Activated CD4-positive, alpha-beta T cell treated with anti-CD3 and anti-CD28 coated beads, Interleukin-2, amount 10 ng/mL, durations not matched to agents 7 days and 5 days (primary cell): ENCODE measurements at places on chromosomes 7 and 10. TPM values are rescaled to one million over a fixed set of nuclear protein-coding genes. Genes with fewer than 3 reads are reported as not detected.

Gene TSPAN12
- total RNA-seq: not detected

Gene ZNF365
- total RNA-seq: not detected

Gene ABCB4
- not detected for total RNA-seq

Gene GPR15LG
- not detected for total RNA-seq

Gene TEX47
- total RNA-seq: not detected

Gene ABCC2
- 1.3 TPM for total RNA-seq

Gene SPDYE2B
- total RNA-seq: not detected

Gene SCART1
- 3.7 TPM for total RNA-seq

Gene MMP21
- total RNA-seq: 0.10 TPM

Gene IGFBP3
- 4.1 TPM for total RNA-seq

Gene CPEB3
- 2.6 TPM for total RNA-seq

Gene TET1
- total RNA-seq: 3.7 TPM

DNA sequence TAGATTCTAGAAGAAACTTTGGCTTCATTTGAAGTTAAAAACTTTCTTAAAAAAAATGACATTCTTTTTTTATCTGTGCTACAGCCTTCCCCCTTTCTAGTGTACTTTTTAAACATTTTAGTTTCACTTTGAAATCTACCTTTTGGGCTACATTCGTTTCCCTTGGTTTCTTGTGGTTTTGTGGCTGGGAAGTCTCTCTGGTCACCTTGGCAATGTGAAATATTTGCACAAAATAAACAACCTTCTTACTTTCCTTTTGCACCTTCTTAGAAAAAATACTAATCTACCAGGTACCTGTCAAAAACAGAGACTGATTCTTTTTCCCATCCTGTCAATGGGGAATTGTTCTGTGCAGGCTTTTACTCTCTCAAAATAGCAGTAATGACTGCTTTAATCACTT is 350.2 kb downstream of the GATA3 start:
- peak; percentile 83 for DNase-seq

- DNase-seq: peak; percentile 72
Observed at GRCh38 chr10:12350167-12350872, 973 bp downstream of the CAMK1D start.

DNA sequence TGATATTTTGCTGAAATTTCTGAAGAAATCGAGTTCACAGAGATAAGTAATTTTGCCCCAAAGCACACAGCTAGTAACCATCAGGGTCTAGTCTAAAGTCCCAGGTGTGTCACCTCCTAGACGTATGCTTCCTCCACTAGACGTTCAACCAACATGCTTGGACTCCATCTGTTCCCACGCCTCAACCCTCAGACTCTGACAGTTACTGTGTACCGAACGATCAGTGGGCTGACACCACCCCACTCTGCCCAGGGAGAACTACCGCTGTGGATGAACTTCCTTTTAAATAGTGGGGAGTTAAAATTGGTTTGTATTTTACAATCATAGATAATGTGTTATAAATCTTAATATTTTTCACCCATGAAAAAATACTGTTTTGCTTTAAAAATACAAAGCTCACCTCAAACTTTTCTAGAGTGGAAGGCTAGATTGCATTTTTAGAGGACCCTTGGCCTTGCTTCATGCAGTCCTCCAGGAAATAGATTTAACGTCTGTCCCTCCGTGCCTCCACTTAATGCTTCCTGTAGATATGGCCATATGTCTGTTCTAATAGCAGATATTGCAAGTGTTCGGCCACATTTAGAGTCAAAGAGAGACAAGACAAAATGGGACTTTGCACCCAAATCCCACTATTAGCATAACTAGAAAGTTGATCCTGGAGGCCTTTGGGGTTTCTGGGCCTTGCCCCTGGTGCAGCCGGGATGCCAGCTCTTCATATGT is 91.4 kb upstream of the ZPBP start:
- DNase-seq: no peak

DNA sequence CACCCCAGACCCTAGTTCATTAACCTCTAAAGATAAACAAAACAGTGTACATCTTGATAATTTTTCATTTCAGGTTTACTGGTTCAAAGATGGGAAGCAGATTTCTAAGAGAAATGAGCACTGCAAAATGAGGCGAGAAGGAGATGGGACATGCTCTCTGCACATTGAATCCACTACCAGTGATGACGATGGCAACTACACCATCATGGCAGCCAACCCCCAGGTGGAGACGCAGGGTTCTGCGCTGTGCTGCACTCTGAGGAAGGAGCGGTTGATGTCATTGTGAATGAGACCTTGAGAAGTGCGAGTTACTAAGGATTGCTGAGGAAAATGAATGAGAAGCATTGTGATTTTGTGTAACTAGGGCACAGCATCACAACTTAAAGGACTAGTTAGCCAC is 37.6 kb downstream of the ATOH7 start:
- DNase-seq: no peak

DNA sequence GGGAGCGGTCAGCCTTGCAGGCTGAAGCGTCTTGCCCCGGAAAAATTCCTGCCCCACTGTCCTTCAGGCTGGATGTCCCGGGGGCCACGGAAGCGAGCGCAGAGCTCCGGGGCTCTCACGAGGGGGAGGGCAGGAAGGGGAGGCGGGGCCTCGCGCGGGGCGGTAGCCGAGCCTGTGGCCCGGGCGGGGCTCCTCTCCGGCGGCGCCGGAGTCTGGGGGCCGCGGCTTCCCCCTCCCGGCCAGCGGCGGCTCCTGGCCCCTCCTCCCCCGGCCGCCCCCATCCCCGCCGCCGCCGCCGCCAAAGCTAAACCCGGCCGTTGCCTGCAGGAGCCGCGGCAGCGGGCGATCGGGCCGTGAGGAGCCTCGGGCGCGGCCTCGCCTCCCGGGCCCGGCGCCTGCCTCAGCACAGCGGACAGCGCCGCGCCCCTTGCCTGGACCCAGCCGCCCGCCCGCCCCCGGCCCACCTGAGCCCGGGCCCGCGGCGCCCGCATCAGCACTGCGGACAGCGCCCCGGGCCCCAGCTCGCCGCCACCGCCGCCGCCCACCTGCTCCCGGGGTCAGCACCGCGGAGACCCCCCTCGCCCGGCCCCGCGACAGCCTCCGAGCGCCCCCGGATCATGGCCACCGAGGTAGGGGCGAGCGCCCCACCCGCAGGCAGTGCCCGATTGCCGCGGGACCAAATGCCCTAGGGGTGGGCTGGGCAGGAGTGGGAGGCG is at the start of gene GOLGA7B:
Gene GOLGA7B (plus strand): TSS at position 157 of the 716 bp plus-strand sequence. CDS start 461 bp downstream, at position 618.
- peak; percentile 71 for DNase-seq

DNA sequence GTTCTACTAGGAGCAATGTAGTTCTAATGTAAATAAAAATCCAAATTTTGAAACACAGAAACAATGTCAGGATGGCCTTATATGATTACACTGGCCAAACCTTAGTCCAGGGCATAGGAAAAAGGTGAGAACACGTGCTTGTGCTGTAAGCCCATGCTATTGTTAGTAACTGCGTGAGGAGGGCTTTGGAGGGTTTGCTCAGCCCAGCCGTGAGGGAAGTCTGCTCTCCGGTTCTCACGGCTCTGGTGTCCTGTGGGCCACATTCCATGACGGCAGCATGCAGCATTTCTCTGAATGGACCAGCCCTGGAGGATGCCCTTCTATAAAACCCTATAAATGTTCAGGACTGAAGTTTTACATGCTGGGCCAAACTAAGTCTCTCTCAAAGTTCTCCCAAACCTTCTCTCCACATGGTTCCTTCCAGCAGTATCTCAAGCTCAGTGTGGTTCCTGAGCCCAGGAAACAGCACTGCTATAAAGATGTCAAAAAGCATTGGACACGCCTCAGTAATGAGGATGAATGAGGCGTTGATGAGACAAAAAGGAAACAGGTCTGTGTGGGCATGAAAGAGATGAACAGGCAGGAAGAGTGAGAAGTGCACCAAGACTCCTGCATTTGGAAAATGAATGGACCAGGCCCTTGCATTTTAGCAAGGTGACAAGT is 174.8 kb upstream of the CDCA7L start:
- DNase-seq: no peak

- DNase-seq: no peak
Observed at GRCh38 chr7:116687801-116688201, 15.8 kb downstream of the MET start.

GRCh38 chr7:37439653-37440026 is 9.0 kb downstream of the ELMO1 start:
- no peak for DNase-seq

- no peak for DNase-seq
Observed at GRCh38 chr7:16708980-16709379, 44.6 kb upstream of the TSPAN13 start.

DNA sequence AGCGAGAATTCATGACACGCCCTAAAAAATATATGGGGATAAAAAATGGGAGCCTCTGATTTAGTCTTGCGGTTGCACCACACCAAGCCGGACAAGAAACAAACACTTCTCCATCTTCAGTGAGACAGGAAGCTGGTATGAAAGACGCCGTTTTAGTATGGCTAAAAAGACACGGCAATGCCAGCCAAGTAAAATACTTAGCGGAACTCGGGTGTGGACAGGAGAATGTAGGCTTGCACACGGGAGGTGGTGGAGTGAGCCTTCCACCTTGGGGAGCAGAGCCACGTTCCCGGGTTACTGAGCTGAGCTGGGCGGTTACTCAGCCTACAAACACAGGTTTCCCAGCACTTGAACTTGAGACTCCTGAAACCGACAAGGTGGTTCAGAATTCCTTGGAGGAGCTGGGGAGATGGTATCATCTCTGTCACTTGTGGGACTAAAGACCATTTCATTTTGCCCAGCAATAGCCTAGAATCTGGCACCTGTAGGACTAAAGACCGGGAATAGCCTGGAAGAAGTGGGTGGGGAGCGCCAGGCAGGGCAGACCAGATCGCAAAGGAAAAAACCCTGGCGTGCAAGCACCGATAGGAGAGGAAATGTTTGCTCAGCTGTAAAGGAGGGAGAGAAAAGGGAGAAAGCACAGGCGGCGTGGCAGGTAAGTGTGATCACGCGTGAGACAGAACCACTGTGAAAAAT is 34.8 kb upstream of the SEPHS1 start:
- no peak for DNase-seq

DNA sequence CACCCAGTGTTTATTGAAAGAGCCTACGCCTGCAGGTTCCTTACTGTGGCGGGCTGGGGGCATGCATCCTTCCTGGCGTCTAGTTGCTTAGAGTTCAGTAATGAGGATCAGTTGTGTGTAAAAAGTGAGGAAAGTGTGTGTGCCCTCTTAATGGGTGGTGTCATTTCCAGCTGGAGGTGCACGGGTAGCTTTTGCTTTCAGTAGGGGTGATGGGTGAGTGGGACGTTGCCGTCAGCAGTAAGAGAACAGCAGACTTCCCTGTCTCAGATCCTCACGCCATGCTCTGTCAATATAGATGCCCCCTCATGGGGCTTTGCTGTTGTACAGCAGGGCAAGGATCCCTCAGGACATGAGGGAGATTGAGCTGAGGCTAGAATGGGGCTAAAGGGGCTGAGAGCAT is 352.6 kb upstream of the GALNT17 start:
- DNase-seq: peak; percentile 14

- DNase-seq: peak; percentile 46
Observed at GRCh38 chr7:157299613-157300368, 37.0 kb upstream of the DNAJB6 start.

DNA sequence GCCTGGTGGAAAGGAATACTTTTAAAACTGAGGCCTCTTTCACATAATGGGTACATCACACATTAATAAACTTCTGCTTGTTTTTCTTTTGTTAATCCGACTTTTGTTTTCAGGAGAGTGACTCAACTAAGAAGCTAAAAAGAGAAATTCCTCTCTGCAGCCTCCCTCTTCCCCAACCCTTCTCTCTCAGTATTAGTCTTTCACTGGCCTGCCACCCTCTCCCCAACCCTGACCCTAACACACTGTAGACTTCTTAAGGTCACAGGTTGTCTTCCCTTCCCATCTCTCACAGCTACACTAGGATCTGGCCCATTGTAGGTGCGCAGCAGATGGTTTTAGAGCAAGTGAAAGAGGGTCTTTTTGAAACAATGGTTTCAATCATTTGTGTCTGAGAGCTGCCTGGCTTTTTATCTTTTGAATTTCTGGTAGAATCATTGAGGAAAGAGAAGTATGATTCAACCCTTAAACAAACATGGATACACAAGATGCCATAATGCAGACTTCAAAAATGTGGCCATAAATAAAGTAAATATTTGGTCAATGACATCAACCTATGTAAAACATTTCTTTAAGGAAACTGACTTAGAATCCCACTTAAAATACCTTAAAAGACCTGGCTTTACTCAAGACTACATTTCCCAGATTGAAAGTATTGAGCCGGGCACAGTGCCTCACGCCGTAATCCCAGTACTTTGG is 17.9 kb upstream of the FFAR4 start:
- DNase-seq: no peak

- no peak for DNase-seq
Observed at GRCh38 chr10:124249196-124249595, 155.8 kb upstream of the CHST15 start.

DNA sequence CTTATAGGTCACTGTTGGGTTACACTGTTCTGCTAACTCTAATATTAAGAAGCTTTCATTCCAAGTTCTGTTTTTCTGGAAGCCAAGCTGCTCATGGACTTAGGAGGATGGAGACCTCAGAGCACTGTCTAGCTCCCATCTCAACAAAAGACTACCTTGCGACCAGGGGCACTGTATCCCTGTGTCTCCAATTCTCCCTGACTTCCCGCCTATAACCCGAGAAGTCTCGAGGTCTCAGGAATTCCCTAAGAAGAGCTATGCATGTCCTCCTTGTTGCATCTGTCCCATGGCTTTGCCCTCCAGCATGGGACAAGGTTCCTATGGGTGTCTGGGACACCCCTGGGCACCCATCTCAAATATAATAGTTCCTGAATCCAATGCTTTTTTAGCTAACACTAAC is 31.2 kb downstream of the BTBD16 start:
- no peak for DNase-seq

DNA sequence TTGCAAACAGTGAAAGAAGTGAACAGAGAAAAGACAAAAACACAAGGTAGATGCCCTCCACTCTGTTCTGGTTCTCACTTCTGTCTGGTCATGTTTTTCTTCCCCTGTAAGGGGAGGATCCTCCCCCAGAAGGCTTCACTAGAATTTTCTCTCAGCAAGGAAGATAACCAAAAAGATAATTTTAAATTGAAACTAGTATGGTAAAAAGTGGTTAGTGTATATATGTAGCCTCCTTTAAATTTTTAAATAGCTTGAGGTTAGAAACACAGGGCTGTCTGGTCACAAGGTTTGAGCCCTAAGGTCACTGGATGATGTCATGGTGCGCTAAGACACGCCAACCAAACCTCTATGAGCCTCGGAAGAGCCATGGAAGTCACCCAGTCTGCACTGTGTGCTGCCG is 5.6 kb upstream of the PKD1L1 start:
- no peak for DNase-seq

DNA sequence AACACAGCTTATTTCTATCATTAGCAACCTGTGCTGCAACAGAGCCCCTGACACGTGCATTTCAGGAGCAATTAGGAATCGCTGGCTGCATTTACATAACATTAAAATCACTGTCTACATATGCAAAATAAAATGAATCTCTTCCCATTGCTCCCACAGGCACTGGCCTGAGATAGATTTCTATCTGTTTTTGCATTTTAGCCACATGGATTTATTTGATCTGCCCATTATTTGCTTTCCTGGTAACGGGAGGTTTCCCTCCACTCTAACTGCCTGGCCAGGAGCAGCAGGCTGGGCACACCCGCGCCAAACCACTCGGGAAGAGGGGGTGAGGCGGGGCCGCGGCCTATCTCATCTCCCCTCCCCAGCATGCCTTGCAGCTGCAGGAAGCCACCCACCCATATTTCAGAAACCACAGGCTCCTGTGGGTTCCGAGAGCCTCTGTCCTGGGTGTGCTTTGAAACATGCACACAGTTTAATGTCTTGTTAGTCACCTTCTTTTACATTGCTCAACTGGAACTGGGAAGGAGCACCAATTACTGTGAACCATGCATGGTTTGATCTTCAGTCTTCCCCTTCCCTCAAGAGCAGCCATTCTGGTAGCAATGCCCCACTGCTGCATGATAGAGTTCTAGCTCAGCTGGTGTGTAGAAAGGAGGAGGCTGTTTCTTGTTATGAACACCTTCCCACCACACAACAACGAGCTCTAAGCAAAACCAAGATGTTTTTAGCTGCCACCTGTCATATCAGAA is 37.7 kb upstream of the IKZF1 start:
- peak; percentile 88 for DNase-seq
